ENCODE measurements at places on chromosomes 2 and 18.

GRCh38 chr2:6228251-6228650 is 536.1 kb downstream of the SOX11 start:
- no peak for DNase-seq

- no peak for DNase-seq
Measured at GRCh38 chr2:177572236-177572671, 179.7 kb downstream of the AGPS start.

- no peak for DNase-seq
Measured at GRCh38 chr2:128622955-128623620, 304.4 kb upstream of the HS6ST1 start.

- DNase-seq = peak; percentile 56
Measured at GRCh38 chr2:25293958-25294562, 47.7 kb downstream of the DNMT3A start.

- DNase-seq = no peak
Measured at GRCh38 chr2:152962446-152962845, 244.0 kb downstream of the ARL6IP6 start.

GRCh38 chr2:181252262-181253148 is 204.7 kb upstream of the ITGA4 start:
- DNase-seq = peak; percentile 50

DNA sequence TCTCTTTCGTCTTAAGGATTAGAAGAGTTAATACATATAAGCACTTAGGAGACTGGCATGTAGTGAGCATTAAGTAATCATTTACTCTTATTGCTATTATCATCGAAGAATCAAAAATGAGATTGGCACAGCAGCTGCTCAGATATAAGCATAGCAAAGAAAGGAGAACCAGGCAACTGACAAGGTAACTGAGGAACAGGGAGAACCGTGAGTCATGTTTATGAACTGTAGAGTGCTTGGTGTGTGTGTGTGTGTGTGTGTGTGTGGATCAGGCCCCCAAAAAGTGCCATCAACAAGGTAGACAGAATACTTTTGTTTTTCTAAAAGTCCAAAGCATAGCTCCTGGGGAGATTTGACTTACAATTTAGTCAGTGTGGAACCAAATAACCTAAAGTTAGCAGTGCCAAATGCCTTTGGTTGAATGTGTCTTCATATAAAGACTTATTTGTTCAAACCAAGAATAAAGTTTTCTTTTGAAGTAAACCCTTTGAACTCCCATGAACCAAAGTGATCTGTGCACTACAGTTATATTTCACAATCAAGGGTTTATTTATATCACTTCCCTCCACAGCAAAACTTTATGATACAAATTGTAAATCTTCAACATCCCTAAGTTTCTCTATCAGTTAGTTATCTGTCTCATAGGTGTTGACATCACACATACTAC is 660.6 kb downstream of the NYAP2 start:
- DNase-seq = no peak

DNA sequence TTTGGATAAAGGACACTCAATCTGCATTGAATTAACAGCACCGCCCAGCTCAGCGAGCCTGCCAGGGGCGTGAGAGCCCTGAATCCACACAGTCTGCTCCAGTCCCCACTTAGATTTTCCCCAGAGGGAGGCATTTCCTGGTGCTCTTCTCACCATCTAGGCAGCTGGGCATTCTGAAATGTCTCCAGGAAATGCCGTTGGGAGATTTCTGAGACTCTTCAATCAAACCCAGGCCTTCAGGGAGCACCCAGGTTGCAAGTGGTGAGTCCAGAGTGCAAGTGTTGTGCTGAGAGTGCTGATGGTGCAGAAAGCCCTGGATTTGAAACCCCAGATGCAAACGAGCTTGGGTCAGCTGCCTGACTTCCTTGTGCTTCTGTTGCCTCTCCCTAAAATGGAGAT is 23.4 kb upstream of the TMEM37 start:
- DNase-seq = no peak

GRCh38 chr2:232757905-232758304 is 18.5 kb downstream of the KCNJ13 start:
- no peak for DNase-seq

GRCh38 chr2:162113776-162114168 is 38.3 kb downstream of the GCG start:
- DNase-seq = peak; percentile 86

DNA sequence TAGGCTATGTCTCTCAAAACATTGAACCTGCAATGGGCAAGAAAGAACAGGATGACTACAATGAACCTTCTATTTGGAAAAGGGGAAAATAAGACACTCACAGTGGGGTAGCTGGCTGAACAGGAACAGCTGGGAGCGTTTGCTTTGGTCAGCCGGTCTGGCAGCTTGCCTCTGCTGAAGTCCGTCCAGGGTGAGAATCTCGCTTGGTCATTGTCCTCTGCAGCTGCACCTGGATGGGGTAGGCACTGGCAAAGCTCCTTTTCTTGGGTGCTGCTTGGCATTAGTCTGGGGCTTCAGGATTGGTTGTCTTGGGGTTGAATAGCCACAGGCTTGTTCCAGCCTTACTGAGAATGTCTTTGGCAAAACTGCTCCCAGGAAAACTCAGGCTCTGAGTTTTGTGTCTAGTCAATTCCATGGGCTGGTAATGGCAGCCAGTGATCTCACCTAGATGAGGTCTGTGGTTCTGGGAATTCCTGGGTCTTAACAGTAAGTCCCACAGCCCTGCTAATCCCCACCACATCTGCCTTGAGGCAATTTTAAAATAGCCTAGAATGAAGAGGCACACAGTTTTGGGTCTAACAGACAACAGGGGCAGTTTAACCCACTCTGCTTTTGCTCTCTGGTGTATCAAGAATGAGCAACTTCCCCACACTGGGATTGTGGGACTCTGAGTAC is 13.4 kb downstream of the NEDD4L start:
- DNase-seq = no peak

- no peak for DNase-seq
Measured at GRCh38 chr2:201285499-201285898, 25.2 kb downstream of the CASP8 start.

- no peak for DNase-seq
Measured at GRCh38 chr2:151881342-151881741, 53.1 kb upstream of the ARL5A start.

GRCh38 chr2:96546797-96547196 is 10.2 kb downstream of the ARID5A start:
- no peak for DNase-seq

- DNase-seq = no peak
Measured at GRCh38 chr2:130375291-130376266, 19.7 kb downstream of the PTPN18 start.

- DNase-seq = no peak
Measured at GRCh38 chr2:19158211-19158610, 200.2 kb downstream of the OSR1 start.

- DNase-seq = no peak
Measured at GRCh38 chr2:214853906-214854305, 44.4 kb upstream of the BARD1 start.

DNA sequence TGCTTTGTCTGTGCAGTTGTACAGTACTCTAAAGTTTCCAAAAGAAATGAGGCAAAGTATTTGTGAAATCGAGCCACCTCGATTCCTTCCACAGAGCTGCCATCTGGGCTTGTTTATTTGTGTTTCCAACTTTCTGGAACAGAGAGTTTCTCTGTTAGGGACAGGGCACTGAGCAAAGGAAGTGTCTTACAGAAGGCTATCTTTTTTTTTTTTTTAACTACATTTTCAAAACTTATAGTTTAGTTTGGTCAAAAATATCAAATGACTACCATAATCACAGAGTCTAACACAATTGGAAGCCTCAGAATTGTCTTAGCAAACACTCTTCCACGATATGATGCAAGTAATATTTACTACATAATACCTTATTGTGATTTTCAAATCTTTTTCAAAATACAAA is 796 bp downstream of the RFTN2 start:
- no peak for DNase-seq

DNA sequence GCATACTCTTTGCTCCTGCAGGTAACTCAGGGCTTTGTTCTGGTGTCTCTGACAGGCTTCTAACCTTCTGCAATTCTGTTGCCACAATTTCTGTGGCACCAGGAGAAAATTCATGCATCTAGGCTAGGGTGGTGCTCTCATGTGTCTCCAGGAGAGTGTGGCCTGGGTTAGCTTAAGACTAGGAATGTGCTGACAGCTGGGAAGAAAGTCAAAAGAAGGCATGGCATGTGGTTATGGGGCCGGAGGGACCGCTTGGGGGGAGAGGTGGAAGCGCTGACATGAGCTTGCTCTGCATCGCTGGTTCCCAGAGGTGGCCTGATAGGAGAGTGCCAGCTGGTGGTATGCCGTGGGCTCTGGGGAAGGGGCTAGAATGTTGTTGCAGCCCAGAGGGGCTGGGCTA is 173.3 kb upstream of the TNP1 start:
- no peak for DNase-seq

GRCh38 chr2:171762879-171763573 is 75.8 kb downstream of the DYNC1I2 start:
- DNase-seq = no peak

DNA sequence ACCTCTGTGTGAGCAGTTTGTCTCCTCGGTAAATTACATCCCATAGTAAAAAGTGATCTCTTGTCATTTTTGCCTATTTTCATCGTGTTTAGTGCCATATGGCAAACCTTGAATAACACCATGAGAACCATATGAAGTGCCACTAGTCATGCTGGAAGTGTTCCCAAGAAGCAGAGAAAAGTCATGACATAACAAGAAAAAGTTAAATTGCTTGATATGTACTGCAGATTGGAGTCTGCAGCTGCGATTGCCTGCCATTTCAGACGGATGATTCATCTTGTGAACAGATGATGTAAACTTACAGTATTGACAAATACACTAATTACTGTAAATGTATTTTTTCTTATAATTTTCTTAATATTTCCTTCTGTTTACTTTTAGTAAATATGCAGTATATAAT is 846.7 kb downstream of the BCL11A start:
- DNase-seq = no peak

DNA sequence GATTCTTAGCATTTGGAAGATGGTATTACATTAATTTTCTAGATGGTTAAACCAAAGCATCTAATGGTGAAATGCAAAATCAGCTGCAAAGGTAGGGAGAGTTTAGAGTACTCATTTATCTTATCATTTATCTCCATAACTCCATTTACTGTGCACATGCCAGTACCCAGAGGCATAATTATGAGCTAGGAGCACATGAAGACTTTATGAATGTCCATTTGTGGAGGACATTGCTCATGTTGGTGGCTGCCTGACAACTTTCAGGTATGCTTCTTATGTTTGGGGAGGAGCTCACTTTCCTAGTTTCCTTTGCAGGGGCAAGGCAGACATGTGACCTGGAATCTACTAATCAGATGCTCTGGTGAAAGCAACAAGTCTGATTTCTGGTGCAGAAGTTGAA is 134.0 kb downstream of the NRP2 start:
- DNase-seq = no peak

GRCh38 chr2:45291296-45291701 is 282.0 kb upstream of the SIX2 start:
- no peak for DNase-seq

Data from inflammatory macrophage (primary cell).